Stimulated activated CD4-positive, alpha-beta T cell treated with anti-CD3 and anti-CD28 coated beads, Interleukin-15, amount 100 ng/mL, for 48 hours (primary cell): ENCODE measurements at places on chromosomes 16 and 17.

DNA sequence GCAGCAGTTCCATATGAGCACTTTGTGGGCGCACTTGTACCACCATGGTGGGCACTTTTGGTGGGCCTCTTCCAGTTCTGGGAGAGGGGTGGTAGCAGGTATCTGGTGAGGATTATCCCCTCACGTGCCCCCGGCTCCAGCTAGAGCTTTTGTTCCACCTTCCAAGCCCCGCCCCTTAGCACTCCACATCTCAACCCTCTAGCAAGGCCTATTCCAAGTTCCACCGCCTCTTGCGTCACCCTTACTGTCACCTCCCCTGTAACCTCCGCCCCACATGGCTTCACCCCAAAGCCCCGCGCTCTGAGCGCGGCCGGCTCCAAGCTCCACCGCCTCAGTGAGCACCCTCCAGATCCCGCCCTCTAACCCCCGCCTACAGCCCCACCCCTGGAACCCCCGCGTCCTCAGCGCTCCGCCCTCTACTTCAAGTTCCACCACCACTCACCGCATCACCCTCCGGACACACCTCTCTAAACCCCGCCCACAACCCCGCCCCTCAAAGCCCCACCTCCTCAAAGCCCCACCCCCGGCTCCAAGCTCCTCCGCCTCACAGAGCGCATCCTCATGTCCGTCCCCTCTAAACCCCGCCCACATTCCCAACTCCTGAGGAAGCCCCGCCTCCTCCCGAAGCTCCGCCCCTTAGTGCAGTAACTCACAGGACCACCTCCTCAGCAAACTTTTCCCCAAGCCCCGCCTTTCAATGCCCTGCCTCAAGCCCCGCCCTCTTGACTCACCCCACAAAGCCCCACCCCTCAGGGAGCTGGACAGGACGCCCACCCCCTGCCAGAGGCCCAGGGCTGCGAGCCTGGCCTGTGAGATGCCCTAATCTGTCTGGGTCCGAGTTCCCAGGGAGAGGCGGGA lies 11.1 kb downstream of the SCN4A start:
- peak; percentile 39 for DNase-seq

DNA sequence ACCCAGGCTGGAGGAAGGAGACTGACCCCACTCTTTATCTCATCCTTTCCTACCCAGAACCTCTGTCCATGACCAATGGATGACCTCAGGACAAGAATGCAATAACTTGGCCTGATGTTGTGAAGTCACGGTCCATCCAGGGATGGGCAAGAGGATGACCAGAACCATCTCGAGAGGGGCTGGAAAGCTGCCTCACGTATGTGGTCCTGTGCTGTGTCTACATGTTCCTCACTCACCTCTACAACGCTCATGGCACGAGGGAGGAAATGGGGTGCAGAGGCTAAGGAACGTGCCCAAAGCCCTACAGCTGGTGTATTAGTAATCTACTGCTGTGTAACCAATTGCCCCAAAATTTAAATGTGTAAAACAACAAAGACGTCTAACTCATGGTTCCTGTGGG lies 7.3 kb upstream of the KCTD5 start:
- DNase-seq = no peak

DNA sequence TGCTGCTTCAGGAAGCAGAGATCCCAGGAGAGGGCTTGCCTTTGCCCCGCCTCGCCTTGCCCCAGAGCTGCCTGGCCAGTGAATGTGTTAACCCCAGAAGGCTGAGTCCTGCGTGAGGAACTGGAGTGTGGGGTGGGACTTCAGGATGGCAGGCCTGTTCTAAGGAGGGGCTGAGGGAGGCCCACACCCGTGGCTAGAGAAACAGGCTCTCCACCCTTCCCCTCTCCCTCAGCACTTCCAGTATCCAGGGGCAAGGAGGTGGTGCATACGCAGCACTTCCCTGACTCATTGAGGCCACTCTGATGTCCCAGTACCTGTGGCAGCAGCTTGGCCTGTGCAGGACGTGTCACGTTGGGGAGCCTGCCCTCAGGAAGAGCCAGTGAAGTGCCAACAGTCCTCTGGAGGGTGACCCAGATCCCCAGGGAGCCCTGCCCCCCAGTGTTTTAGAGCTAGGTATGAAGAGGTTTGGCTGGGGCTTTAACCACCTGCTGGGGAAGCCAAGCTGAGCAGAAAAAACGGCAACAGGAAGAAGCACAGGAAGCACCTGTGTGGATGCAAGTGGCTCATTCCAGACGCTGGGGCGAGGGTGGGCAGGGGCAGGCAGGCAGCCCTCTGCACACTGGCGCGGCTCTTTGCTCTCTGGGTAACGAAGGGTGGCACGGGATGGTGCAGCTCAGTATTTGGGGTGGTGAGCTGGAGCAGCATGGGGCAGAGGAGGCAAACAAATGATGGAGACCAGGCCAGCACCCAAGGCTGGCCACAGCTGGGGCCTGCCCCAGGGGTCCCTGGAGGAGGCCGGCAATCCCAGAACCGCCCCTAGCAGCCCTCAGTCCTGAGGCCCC lies 14.7 kb upstream of the CTCF start:
- DNase-seq = no peak

GRCh38 chr17:4135489-4135888 lies 7.3 kb downstream of the ZZEF1 start:
- DNase-seq = no peak

GRCh38 chr17:83125515-83126274 lies 46.3 kb downstream of the METRNL start:
- DNase-seq = no peak

- DNase-seq = no peak
Observed at GRCh38 chr16:16021988-16022682, 72.7 kb downstream of the ABCC1 start.

GRCh38 chr17:7177191-7177953 lies 1.8 kb downstream of the ASGR1 start:
- peak; percentile 59 for DNase-seq
